Activated CD8-positive, alpha-beta memory T cell treated with anti-CD3 and anti-CD28 coated beads for 36 hours (primary cell): ENCODE measurements at places on chromosomes 16 and 17. TPM values are rescaled to one million over a fixed set of nuclear protein-coding genes. Genes with fewer than 3 reads are reported as not detected.

The CA4 gene
- total RNA-seq = not detected

The FZD2 gene
- total RNA-seq = not detected

The PKMYT1 gene
- total RNA-seq = 135 TPM

The C16orf92 gene
- total RNA-seq = not detected

The SYNGR3 gene
- total RNA-seq = 4.6 TPM

The MOSMO gene
- total RNA-seq = 8.7 TPM

The GINS2 gene
- total RNA-seq = 79.0 TPM

The CLDN6 gene
- total RNA-seq = not detected

The CRHR1 gene
- not detected for total RNA-seq
